ENCODE measurements at places on chromosomes 1 and 21.

DNA sequence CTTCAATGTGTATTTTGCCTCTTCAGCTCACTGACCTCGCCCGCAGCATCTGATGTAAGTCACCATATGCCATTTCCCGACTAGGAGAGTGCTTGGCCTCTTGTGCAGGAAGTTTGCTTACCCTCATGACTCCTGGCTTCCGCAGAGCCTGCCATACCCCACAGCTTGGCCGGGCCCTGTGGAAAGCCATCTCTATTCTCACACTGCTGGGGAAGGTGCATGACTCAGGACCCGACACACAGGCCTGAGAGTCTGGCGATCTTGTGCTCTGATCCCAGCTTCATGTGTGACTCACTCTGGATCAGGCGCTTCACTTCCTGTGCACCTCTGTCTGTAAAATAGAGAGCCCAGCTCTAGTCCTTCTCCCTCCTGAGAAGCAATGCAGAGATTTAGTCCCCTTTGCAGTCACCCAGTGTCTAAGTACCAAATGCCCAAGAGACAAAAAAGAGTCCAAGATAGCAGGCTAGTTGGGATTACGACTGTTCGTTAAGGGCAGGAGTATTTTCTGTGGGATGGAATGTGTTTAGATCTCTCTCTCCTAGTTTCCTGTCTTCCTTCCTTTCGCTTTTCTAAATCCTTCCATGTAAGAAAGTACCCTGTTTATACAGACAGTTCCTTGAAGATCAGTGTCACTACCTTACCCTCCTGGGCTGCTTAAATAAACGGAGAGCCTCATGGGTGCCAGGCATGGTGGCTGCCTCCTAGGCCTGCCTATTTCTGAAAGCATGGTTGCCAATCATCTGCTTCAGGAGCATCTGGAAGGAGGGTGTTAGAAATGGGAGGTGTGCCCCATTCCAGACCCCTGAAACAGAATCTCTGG, 62.8 kb upstream of the KIF26B start:
- DNase-seq = no peak

- DNase-seq = no peak
These were observed 19.3 kb upstream of the UMODL1 start for GRCh38 chr21:42051788-42052187.

GRCh38 chr1:161506336-161507223, 1.3 kb downstream of the FCGR2A start:
- no peak for DNase-seq

- DNase-seq = no peak
These were observed 9.1 kb downstream of the RHOC start for GRCh38 chr1:112697781-112698201.

DNA sequence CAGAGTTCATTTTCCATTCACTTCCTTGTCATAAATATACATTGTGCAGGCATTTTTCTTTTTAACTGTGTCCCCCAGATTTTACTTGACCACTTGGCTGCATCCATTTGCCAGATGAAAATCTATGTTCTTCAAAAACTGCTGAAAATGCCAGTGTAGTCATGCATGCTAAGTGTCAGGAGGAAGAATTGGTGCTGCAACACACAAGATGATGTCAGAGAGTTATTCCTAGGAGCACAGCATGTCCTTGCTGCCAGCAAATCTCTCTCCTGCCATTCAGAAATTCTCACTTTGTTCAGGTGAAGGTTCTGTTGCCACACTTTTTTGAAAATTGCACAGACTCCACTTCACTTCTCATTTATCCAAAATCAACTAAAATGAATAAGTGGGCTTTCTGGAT, 106.4 kb upstream of the MAGI3 start:
- DNase-seq = no peak

DNA sequence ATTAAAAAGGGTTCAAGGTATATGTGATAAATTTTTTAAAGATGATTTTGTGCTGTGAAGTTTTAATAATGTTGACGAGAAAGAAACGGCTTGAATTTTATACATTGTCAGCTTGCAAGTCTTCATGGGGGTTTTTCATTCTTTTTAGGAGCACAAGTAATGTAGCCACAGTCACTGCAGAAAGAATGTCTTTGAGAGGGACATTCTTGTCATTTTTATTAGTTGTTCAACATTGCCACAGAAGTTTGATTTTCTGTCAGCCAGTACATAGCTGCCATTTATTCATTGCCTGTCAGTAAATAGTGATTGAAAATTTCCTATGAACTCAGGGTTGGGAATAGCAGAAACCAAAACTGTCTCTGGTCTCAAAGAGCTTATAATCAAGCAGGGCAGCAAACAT, 156.3 kb downstream of the DHRS3 start:
- no peak for DNase-seq

- no peak for DNase-seq
These were observed 171.9 kb downstream of the COL24A1 start for GRCh38 chr1:85984636-85985035.

DNA sequence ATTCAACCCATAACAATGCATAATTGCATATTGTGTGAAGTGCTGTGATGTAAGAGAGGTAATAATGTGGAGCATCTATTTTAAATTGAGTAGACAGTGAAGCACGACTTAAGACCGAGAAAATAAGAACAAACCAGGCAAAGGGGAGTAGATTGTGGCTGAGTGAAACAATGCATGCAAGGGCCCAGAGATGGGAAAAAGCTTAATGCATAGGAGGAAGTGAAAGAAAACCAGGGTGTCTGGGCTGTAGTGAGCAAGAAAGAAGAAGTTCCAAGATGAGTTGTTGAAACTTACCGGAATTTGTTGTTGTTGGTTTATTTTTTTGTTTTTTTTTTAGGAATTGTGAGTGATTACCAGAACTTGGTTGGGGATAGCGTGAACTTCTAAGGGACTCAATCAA, 104.7 kb downstream of the SNX7 start:
- DNase-seq = no peak

DNA sequence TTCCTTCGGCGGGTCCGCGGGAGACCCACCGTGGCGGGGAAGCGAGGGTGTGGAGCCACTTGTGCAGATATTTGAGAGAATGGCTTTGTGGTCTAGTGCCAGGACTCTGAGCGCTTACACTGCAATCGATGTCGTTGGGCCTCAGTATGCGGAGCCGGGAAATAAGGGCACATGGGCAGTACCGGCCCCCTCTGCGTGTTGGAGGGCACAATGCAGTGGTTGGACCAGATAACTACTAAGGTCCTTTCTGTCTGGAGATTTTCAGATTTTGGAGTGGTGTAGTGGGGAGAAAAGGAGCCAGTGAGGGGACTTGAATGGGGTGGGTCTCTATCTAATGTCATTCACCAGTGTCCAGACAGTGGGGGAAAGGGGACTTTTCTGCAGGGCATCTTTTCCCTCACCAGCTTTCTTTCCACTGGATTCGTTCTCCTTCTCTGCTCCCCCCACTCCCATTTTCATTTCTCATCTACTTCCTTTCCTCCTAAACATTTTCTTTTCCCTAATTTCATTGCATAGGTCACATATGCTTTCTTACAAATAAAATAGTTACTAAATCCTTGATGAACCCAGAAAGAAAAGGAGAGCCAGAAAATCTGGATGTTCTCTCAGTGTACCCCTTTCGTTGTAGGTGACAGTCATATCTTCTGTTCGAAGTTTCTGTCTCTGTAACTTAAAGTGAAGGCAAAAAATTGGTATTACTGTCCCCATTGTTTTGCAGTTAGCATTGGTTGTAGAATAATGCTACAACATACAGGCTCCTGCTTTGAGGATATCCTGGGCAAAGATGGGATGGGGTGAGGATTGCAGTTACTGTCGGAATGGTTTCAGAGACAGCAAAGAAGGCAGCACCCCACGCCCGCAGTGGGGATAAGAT, 1.4 kb downstream of the ATF3 start:
- DNase-seq = no peak

GRCh38 chr1:154075746-154076145, 79.1 kb downstream of the NUP210L start:
- DNase-seq = no peak

DNA sequence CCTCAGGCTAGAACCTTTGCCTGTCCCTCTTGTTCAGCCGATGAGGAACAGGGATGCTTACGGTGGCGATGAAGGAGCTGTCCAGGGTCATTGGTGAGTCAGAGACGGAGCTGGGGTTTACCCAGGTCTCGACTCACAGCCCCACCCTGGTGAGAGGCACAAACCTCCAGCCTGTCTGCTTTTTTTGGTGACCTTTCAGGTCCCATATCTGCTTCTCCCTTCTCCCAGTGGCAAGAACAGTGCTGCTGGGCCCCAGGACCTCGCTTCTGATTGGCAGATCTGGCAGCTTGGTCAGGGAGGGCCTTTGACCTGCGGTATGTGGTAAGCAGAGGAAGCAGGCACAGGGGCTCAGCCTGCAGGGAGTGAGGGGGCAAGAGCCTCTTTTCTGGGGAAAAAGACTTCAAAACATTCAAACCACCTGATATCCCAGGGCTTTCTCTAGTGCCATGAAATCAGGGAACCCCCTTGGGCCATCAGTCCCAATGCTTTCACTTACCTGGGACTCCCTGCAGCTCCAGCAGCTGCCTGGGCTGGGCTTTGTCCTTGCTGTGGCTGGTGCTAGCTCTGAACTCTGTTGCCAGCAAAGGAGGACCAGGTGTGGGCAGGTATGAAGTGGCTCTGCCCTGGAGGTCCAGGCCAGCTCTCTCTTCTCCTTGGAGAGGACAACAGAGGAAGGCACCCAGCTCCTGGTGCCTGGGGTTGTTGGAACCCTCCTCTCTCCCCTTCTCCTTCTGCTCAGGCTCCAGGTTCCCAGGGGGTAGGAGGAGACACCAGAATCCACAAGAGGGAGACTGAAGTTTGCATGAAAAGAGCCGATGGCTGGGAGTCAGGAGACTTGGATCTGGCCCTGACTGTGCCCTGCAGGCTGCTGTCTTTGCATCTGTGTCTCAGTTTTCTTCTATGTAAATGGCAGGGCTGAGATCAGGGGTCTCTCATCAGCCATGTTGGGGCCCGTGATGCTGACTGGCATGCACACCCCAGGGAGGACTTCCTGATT, 41.4 kb downstream of the TRIM62 start:
- no peak for DNase-seq

DNA sequence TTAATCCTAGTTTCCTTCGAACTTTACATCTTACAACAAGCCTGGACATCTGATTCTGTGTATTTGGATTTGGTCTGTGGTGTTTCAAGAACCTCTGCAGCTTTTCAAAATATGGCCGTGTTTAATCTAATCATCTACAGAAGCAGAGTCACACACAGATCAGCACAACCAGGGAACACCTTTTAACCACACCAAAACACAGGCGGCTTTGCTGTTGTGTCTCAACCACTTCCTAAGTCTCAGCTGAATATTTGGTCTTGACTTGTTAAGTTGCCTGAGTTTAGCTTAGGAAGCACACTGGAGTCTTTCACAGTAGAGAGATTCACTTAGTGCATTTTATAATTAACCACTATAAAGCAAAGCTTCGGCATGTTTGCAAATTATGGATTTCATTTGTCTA, 17.1 kb downstream of the ADAMTS5 start:
- no peak for DNase-seq

- DNase-seq = peak; percentile 35
These were observed 134.7 kb downstream of the KAZN start for GRCh38 chr1:14733048-14733778.

- no peak for DNase-seq
These were observed 32.2 kb downstream of the SOX13 start for GRCh38 chr1:204105131-204105515.

DNA sequence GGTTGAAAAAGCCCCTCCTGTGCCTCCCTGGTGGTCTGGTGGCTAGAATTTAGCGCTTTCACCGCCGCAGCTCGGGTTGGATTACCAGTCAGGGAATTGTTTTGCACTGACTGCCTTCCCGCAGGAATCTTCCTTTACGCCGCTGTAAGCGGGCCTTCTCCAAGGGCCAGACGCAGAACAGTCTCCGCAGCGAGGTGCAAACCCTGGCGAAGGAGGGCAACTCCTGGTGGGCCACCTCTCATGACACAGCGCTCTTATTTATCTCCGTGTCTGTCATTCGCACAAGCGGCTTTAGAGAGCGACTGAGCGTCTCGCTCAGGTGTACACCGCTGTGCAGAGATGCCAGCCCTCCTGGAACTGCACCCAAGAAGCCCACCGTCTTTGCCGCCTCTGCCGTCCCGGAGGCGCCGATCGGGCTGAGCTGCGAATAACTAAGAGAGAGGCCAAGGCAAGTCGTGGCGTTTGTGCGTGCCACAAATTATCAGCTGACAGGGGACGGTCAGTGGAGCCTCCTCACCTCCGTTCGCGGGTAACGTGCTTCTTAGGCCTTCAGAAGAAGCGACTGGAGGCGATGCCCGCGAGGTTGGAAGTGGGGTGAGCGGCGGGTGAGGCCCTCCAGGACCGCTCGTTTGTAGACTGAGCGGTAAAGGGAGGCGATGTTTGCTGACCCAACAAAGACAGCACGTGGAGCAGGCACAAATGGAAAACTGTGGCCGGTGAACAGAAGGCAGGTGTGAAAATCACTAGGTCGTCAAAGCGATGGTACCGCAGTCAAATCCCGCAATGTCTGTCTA, 93.5 kb downstream of the PRKAB2 start:
- DNase-seq = no peak

GRCh38 chr1:149987297-149987595, 23.3 kb downstream of the OTUD7B start:
- no peak for DNase-seq

DNA sequence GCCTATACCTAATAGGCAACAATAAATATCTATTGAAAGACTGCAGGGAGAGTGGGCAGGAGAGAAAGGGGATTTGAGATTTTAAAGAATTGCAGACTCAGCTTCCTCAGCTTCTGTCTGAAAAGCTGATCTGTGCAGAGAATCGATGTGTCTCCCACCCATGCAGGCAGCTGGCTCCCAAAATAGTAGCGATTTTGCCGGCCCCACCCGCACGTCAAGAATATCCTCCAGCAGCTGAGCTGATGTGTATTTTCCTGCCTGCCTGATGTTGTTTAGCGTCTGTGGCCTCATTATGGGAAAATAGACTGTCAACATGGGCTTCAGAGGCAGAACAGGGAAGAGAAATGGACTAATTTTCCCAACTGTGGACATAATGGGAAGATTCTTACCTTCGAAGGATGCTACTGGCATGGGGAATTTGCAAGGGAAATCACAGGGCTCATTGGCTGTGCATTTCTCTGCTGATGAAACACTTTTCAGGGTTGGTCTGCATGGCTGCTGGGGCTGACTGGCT, 699.8 kb downstream of the PTPRU start:
- no peak for DNase-seq

DNA sequence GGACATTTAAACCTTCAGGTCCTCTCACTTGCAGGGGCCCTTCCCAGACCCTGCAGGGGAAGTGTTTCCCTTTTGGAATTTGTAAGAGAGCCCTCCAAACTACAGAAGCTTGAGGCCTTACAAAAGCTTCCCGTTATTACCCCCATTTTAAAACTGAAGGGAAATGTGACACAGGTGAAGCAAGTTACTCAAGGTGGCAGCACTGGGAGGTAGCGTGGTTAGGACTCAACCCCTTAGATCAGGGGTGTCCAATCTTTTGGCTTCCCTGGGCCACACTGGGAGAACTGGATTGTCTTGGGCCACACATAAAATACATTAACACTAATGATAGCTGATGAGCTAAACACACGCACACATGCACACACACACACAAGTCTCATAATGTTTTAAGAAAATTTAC, 15.8 kb upstream of the ZC3H12A start:
- no peak for DNase-seq

DNA sequence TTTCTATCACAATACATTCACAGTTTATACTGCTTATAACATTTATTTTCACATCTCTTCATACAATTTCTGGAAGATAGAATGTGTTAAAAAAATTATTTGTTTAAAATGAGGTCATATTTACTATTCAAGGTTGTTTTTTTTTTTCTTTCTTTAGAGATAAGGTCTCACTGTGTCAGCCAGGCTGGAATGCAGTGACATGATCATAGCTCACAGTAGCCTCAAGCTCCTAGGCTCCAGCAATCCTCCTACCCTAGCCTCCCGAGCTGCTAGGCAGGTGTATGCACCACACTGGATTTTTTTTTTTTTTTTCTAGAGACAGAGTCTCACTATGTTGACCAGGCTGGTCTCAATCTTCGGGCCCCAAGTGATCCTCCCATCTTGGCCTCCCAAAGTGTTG, 19.0 kb upstream of the RNF11 start:
- DNase-seq = no peak
